Omental fat pad (tissue), 4 donors: ENCODE measurements at places on chromosomes 6 and 20. TPM values are rescaled to one million over a fixed set of nuclear protein-coding genes. Genes with fewer than 3 reads are reported as not detected.

Gene ARFGAP1
- 59.7 TPM for total RNA-seq

GRCh38 chr6:22102671-22103070, 194.2 kb downstream of the PRL start:
- DNase-seq = no peak

GRCh38 chr6:30683183-30683979, 3.1 kb downstream of the PPP1R18 start:
- DNase-seq = no peak

DNA sequence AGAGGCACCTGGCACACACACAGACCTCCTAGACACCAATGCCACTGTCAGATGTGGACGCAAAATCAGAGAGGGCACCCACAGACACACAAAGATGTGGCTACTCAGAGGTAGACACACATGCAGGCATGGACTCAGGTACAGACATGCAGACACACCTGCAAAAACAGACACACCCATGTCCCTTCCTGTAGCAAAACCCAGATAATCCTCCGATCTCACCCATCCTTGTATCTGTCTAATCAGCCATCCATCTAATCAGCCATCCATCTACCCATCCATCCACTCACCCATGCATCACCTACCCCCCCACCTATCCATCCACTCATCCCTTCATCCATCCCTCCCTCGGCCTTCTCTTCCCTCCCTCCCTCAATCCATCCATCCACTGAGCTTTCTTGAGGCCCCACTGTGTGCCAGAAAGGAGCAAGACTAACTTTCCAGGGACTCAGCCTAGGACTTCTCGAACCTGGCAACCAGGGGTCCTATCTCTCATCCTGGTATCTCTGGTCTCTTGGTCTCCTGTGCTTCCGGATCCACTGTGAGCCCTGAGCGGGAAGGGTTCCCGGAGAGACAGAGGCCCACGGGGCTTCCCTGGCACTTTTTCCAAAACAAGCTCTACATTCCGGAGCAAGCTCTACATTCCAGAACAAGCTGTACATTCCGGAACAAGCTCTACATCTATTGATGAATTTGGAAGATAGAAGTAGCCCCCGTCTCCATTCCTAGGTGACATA, 1.1 kb upstream of the TGM2 start:
- DNase-seq = no peak
